Upper lobe of right lung (tissue), 1 donor: ENCODE measurements at places on chromosomes 1 and 21.

- no peak for DNase-seq
These were observed 37.1 kb downstream of the EIF2B3 start for GRCh38 chr1:44949286-44949685.

GRCh38 chr1:168328731-168329364 lies 48.2 kb downstream of the TBX19 start:
- DNase-seq, result no peak

- no peak for DNase-seq
These were observed 13.8 kb downstream of the OLFML3 start for GRCh38 chr1:113993072-113993471.

DNA sequence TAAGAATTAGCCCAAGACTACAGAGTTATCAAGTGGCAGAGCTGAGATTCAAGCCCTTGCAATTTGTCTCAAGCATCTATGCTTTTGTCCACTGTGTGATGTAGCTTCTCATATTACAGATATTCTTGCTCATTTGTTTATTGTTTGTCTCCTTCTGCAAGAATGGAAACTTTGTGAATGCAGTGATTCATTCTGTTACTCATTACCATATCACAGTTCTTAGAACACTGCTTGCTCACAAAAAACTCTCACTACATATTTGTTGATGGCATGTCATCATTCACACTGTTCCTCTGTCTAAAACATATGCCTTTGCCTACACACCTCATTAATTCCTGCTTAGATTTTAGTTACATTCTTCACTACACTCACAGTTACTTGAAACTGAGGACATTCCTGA lies 1198.9 kb downstream of the PLA2G4A start:
- DNase-seq, result no peak

DNA sequence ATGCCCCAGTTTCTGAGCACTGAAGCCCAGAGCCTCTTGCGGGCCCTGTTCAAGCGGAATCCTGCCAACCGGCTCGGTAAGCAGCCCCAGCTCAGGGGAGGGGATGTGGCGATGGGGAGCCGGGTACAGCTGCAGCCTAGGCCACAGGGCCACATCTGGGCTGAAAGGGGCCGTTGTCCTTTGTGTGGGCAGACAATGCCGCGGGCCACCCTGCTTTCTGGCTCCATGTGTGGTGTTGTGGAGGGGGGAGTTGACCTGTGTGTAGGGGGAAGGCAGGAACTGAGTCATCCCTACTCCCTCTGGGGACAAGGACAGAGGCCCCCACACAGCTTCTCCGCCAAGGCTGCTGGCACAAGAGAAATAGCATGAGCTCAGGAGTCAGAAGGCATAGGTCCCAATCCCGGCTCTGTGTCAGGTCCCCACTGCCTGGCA lies 26.0 kb downstream of the RPS6KA1 start:
- no peak for DNase-seq

DNA sequence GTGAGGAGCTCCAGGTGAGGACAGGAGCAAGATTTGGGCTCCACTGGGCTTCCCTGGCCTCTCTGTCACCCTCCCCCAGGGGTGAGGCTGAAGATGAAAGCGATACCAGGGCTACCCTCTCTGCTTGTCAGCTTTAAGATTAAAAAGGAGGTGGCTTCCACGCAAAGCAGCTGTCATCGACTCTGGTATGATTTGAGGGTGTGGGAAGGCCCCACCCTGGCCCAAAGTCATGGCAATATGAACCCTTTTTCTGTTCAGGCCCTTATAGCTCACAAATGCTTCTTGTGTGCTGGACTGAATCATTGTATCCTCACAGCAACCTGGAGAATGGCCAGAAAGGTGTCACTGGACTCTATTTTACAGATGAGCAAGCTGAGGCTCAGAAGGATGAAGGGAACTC lies 41.6 kb downstream of the NUAK2 start:
- no peak for DNase-seq

- no peak for DNase-seq
These were observed 124.7 kb downstream of the HIVEP3 start for GRCh38 chr1:41794031-41794430.

DNA sequence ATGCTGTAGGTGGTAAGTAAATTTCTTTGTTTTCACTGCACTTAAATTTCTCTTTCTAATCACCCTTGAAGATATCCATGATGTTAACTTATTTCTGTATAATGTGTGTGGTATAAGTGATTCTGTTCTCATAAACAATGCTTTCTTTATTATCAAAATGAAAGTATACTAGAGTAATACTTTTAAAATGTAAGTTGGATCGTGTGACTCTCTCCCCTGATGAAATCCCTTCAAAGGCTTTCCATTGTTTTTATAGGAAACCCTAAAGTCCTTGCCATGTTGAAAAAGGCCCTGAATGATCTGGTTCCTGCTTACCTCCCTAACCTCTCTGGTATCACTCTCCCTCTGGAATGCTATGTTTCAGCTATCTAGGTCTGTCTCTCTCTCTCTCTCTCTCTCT lies 191.1 kb upstream of the LHX8 start:
- DNase-seq, result no peak

DNA sequence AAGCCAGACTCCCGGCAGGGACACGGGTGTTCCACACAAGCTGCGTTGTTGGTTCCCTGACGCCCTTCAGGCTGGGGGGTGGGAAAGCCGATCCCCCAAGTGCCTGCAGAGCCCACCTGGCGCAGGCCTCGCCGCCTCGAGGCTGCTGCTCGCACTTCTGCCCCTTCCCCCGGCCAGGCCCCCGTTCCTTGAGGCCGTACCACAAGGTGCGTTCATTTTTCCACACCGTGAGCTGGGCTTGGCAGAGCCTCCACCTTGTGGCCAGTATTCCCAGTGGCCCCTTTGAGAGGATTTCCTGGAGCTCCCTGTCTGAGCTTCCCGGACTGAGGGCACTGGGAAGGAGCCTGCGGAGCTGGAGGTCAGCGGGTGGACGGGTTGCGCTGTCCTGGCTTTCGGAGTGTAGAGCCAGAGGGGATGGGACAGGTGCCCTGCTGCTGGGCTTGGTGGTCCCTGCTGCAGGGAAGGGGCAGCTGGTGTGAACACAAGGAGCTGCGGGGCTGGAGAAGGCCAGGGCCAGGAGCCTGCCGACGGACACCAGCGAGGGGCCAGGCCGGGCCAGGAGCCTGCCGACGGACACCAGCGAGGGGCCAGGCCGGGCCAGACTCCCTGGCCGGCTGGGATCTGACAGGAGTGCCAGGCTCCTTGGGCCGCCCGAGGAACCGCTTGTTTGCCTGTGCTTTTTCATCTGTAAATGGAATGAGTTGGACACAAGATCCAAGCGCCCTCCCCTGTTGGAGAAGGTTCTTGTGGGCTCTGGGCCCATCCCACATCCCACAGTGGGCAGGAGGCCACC lies 18.4 kb downstream of the PDXK start:
- no peak for DNase-seq

- no peak for DNase-seq
These were observed 550.3 kb downstream of the NUF2 start for GRCh38 chr1:163872067-163872466.

DNA sequence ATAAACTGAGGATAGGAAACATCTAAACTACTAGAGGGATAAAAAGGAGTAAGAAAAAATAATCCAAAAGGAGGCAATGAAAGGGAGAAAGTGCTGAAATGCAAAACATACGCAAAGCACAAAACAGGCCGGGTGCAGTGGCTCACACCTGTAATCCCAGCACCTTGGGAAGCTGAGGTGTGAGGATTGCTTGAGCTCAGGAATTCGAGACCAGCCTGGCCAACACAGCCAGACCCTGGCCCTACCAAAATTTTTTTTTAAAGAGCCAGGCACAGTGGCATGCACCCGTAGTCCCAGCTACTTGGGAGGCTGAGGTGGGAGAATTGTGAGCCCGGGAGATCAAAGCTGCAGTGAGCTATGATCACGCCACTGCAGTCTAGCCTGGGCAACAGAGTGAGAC lies 10.5 kb downstream of the SPOCD1 start:
- no peak for DNase-seq

DNA sequence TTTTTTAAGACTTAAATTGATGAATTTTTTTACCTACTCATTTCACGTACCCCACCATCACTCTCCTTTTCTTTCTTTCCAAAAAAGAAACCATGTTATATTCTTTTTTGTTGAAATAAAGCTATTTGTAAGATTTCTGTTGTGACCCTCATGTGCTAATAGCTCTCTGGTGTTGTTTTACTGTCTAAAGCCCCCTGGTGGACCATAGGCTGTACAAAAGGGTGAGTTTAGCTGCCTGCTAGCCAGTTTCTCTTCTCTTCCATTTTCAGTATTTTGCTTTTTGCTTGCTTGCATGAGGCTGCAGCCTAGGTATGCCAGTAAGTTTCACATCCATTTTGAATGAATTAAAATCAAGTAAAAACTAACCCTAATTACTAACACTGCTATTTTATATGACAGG lies 15.6 kb upstream of the VAMP3 start:
- DNase-seq, result no peak

DNA sequence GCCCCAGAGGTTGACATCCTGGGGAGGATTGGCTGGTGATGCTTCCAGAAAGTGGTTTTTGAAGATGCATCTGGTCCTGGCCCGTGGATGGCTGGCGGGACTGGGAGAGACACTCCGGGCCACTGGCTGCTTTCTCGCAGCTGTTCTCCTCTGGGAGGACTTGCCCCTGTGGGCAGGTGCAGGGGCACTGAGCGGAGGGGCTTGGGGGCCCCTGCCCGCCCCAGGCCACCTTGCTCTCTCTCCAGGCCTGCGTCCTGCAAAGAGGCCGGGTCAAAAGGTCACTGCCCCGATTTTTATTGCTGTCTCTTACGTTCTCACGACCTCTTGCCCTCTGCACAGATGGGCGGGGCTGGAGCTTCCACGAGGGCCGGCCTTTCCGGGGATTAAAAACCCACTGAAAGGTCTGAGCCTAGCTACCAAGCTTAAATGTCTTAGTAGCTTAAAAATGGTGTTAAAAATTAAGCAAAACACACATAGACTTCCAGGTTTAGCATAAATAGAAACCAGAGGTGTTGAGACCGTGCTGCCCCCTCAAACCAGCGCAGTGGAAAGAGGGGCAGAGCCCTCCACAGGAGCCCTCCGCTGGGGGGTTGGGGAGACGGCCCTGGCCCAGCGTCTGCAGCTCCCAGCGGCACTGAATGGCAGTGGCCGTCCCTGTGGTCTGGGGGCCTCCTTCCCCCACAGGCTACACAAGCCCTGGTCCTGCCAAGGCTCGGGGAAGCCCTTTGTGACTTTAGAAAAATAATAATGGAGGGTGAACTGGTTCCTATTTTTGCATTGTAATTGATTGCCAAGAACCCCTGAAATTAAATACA lies 43.9 kb downstream of the SKI start:
- peak; percentile 67 for DNase-seq

DNA sequence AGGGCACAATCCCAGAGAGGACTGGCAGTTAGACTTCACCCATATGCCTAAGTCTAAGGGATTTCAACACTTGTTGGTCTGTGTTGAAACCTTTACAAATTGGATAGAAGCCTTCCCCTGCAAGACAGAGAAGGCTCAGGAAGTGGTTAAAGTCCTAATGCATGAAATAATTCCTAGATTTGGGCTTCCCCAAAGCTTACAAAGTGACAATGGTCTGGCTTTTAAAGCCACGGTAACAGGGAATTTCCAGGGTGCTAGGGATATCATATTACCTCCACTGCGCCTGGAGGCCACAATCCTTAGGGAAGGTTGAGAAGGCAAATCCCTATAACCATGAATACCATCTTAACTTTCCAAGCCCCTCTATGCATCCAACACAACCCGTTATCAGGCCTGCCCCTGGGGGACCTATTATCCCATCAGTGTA lies 3.3 kb upstream of the FMO4 start:
- DNase-seq, result no peak
